ENCODE measurements at places on chromosomes 2 and 18.
A peak's percentile ranks its signal among the peaks of the same experiment; 100 is the strongest.

- DNase-seq: no peak
Measured at GRCh38 chr2:40315683-40316082, 136.2 kb downstream of the SLC8A1 start.

DNA sequence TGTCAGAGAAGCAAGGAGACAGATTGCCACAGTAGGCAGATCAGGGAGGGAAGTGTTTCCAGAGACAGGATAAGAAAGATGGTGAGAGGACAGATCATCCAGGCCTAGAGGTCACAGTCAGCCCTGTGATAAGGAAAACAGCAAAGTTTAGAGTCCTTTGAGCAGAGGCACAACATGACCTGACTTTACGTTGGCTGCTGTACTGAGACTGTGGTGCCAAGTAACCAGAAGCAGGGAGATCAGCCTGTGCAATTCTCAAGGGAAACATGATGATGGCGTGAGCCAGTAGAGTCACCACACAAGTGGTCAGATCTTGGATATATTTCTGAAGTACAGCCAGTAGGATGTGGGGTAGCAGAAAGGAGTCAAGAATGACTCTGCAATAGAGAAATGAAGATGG is 43.7 kb downstream of the SMC6 start:
- DNase-seq: no peak

DNA sequence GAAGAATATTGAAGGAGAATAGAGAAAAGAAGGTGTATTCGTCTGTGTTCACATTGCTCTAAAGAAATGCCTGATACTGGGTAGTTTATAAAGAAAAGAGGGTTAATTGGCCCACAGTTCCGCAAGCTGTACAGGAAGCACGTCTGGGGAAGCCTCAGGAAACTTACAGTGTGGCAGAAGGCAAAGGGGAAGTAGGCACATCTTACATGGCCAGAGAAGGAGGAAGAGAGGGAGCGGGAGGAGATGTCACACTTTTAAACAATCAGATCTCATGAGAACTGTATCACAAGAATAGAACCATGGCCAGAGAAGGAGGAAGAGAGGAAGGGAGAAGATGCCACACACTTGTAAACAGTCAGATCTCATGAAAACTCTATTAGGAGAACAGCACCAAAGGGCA is 159.6 kb upstream of the TPO start:
- no peak for DNase-seq

GRCh38 chr2:3626812-3627499 is 31.0 kb upstream of the ALLC start:
- DNase-seq: no peak

- no peak for DNase-seq
Measured at GRCh38 chr2:127048969-127049897, 57.7 kb downstream of the BIN1 start.

GRCh38 chr2:23323917-23324680 is 60.9 kb upstream of the KLHL29 start:
- DNase-seq: no peak

GRCh38 chr2:101521487-101521886 is 46.6 kb upstream of the RFX8 start:
- DNase-seq: no peak

DNA sequence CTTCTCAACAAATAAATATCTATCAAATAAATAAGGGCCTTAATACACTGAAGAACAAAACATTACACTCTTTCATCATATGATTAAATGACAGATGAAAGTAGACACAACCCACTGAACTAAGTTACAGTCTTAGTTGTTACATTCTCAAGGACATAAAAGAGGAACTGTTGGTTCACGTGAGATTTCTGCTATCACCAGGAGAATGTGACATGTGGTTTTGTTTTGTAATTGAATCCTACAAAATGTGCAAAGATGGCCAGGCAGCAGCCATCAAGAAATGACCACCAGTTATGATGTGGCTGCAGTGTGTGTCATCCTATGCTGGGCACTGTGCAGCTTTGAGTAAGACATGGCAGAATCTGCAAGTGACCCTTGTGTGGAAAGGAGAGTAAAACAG is 310.6 kb upstream of the PIK3C3 start:
- no peak for DNase-seq

DNA sequence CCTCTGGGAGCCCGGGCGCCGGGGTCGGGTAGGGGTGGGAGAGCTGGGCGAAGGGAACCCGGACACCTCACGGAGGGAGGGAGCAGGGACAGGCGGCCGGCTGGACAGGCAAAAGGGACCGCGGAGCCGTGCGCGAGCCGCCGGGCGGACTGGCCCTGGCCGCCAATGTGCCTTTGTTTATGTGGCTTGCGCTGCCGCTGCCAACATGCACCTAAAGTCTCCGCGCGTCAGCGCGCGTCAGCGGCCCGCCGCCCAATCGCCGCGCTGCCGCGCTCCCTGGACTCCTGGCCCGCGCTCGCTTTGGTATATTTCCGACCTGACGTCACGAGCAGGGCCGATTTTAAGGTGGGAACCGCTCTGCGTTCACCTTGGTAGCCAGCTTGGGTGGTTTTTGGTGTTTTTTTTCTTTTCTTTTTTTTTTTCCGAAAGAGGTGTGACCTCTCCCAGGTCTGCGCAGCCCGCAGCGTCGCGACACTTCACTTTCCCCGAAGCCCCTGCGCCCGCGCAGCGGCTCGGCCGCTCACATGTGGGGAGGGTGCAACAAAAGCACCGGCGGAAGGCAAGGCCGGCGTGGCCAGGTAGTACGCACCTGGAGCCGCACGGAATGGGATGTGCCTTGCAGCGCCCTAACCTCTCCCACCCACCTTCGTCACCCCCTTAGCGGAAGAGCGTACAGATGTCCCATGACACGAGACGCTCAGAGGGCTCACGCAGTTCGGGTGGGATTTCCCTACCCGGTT is at the start of gene NR4A2:
Gene NR4A2, minus strand, starts transcription at position 188 of the 740 bp plus-strand sequence. CDS start 2,535 bp downstream, outside the sequence.
- peak; percentile 82 for DNase-seq

DNA sequence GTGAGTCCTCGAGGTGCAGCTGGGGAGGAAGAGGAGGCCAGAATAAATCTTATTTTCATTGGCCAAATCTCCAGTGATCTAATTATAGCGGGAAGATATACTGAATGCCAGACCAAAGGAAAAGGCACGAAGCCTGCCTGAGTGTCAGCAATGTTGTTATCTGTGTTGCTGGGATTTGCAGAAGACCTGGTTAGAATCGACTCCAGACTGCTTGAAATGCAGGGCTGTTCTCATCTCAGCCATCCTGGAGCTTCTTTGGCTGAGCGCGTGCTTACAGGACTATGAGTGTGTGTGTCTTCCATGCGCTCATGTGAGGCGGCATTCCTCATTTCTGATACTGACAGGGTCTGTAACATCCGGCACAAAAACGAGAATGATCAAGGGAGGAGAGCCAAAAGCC is 81.2 kb downstream of the TSN start:
- DNase-seq: peak; percentile 24

- no peak for DNase-seq
Measured at GRCh38 chr18:79531926-79532312, 136.2 kb downstream of the NFATC1 start.

GRCh38 chr2:206217166-206217565 is 57.3 kb upstream of the ZDBF2 start:
- DNase-seq: no peak

- no peak for DNase-seq
Measured at GRCh38 chr18:59516356-59517155, 157.5 kb upstream of the LMAN1 start.

DNA sequence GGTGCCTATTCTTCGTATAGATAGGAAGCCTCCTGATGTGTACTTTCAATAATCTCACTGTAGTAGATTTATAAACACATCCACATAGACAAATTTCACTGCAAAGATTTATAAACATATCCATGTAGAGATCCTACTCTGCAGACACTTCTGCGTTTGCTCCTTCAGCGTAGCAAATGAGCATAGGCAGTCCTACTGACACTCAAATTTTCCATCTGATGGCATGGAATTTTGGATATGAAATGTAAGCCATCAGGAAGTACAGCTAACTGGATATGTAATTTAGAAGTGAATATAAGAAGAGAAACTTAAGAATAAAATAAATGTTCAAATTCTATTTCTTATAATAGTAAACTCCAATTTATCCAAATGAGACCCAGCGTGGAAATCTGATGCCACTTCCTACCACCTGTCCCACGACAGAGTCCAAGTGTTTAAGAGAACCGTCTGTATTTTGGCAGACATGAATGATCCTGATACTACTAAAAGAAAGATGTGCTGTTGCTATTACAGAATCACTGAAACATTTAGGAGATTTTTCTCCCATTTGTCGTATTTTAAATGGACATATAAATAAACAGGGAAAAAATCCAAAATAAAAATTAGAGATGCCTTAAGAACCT is 86.0 kb downstream of the DTNA start:
- DNase-seq: peak; percentile 35

GRCh38 chr2:16079637-16080036 is 139.3 kb downstream of the MYCN start:
- DNase-seq: no peak

- DNase-seq: no peak
Measured at GRCh38 chr18:69469444-69469919, 68.8 kb downstream of the DOK6 start.

- DNase-seq: no peak
Measured at GRCh38 chr2:98876741-98877140, 59.3 kb downstream of the CRACDL start.

- DNase-seq: no peak
Measured at GRCh38 chr18:77993188-77993981, 743.7 kb downstream of the GALR1 start.

- no peak for DNase-seq
Measured at GRCh38 chr2:46841621-46842020, 74.0 kb downstream of the MCFD2 start.

All from muscle of arm (tissue), 14 donors.